ENCODE measurements at places on chromosomes 2 and 18.

DNA sequence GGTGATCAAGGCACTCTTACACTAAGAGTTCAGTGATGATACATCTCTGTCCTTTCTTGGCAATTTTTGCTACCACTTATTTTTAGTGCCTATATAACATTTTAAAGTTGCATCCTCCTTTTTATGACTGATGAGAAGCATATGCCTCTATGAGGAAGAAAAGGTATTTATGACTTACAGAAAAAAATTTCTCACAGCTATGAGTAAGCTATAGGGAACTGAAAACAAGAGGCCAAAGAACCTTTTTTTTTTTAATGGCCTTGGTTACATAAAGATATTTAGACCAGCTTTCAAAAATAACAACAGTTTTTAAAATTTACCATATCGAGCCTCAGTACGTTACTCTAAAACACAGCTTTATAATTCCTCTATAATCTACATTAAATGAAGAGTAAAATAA lies 21.3 kb downstream of the MBD5 start:
- DNase-seq = no peak

GRCh38 chr2:104851291-104852089 lies 2.4 kb upstream of the POU3F3 start:
- DNase-seq = no peak

GRCh38 chr2:200125444-200126284 lies 170.3 kb downstream of the MAIP1 start:
- no peak for DNase-seq

DNA sequence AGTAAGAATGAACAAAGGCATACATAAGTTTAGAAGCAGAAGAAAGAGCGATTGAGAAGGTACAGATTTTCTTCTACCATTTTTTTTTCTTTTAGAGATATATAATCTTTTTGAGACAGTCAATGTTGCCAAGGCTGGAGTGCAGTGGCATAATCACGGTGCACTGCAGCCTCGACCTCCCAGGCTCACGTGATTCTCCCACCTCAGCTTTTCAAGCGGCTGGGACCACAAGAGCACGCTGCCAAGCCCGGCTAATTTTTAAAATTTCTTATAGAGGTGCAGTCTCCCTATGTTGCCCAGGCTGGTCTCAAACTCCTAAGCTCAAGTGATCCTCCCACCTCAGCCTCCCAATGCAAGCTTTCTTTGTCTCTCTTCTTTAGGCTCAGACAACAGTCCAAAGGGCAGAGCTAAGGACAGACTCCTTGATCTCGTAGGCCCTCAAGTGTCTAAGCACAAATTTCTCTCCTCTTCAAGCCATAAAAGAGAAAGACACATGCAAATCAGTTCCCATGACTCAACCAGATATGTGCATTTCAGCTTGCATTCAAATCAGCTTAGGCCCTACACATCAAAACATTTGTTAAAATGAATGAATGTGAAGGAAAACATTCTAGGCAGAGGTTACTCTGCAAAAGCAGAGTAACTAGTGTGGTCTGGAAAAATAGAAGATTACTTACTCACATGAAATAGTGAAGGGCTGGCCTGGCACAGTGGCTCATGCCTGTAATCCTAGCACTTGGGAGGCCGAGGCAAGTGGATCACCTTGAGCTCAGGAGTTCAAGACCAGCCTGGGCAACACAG lies 18.0 kb downstream of the ITSN2 start:
- DNase-seq = no peak

Measured in stimulated activated CD8-positive, alpha-beta memory T cell treated with anti-CD3 and anti-CD28 coated beads, Interleukin-15, amount 100 ng/mL, for 24 hours (primary cell).